ENCODE measurements at places on chromosomes 4 and X. TPM values are rescaled to one million over a fixed set of nuclear protein-coding genes. Genes with fewer than 3 reads are reported as not detected.

Gene GUCY1B1
- total RNA-seq, result 63.7 TPM

GRCh38 chrX:122567911-122568310 is 616.2 kb upstream of the GRIA3 start:
- no peak for DNase-seq

DNA sequence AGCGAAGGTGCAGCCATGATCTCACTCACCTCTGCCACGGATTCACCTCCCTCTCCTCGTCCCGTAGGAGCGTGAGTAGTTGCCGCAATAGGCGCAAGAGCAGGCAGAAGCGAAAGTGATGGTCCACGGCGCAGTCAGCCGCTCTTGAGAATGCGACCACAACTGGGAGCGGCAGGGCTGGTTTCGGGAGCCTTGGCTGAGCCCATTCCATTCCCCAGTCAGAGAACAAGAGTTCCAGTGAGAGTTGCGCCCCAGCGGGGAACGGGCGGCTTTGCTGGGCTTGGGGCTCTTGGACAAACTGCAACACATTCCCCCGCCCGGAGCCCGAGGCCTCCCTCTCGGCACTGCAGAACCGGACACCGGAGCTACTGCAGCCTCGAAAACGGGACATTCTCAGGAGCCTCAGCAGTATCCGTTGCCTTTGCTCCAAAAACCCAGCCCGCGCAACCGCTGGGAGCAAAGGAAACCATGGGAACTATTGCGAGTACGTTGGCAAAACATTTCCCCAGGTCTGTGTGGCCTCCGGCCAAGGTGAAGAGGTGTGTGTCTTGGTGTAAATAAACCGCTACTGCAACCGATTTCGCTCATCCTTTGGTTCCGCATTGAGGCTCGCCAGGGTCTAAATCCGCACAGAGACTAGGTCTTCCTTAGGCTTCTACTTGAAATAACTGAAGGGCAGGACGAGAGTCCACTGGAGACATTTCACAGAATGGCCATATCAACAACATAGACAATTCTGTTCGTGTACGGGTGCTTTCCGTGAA is 5.7 kb upstream of the ZBTB33 start:
- no peak for DNase-seq

GRCh38 chrX:108699368-108699767 is 37.0 kb downstream of the IRS4 start:
- DNase-seq, result peak; percentile 2

- DNase-seq, result no peak
Measured at GRCh38 chrX:4944767-4945166, 1231.3 kb upstream of the PRKX start.

Data from spinal cord (tissue), 10 donors.